NCI-H748 treated with DMSO at 0.1 percent for 48 hours (cell line): ENCODE measurements at places on chromosomes 4 and X.
A peak's percentile ranks its signal among the peaks of the same experiment; 100 is the strongest.

GRCh38 chrX:134622056-134622812 lies 36.0 kb downstream of the PLAC1 start:
- DNase-seq, result no peak

DNA sequence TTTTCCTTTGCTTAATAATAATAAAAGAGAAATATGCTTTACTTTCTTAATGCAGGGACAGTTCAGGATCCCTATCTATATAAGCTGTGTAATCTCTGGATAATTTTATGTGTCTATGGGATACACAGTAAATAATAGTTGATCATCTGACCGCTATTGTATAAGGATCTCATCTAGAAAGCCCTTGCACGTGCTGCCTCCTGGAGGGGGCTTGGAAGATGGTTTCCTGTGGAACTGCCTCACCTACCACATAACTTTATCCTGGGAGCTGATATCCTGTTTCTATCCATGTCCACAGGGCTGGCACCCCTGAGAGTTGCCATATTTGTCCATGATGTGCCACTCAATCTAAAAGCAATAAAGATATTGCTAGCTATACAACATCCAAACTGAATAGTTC lies 139.3 kb upstream of the FRMPD4 start:
- no peak for DNase-seq

DNA sequence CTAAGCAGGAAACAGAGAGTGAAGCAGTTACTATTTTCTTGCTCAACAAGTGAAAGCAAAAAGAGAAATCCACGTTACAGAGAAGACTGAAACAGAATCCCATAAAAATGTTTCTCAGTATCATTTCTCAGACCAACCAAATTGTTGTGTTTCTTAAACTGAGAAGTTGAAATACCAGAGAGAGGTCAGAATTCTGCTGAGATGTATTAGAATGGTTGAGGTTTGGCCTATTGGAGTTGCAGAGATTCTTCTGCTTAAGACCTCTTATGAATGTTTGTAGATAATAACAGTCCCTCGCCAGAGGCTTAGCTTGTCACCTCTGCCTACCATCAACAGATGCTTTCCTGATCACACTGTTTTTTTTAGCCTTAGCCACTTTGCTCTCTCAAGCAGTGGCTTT lies 481.4 kb downstream of the TRIML1 start:
- DNase-seq, result no peak

DNA sequence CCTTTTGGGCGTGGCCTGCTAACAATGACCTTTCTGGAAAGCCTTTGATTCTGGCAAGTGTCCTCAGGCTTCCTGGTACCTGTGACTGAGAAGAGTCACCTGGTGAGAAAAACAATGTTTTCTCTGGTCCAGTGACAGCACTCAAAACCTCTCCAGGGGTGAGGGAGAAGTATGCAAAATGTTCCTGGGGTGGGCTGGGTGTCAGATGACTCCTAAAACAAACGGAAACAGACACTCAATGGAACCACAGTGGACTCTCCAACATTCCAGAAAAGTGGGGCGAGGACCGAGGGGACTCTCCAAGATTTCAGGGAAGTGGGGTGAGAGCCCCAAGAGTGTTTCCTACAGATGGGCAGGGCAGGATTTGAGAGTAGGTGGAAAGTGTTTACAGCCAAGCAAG lies 69.5 kb downstream of the ANAPC4 start:
- no peak for DNase-seq

DNA sequence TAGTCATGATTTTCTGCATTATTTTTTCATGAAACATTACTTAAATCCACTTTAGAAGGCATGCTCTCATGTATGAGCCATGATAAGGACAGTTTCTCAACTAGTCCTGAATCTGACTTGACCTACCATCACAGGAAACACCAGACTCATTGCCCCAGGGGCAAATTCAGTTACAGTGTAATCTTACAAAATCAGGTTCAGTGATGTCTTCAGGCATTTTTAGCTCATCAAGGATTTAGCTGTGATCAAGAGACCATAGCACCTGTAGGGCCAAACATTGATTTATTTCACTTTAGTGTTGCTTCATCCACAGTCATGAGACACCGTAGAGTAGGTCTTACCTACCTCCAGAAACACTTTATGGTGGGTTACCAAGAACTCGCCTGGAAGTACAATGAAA lies 3.1 kb upstream of the TASL start:
- no peak for DNase-seq

GRCh38 chr4:2350982-2351381 lies 67.5 kb downstream of the ZFYVE28 start:
- DNase-seq, result no peak

GRCh38 chrX:16215660-16216059 lies 48.4 kb downstream of the MAGEB17 start:
- DNase-seq, result no peak

DNA sequence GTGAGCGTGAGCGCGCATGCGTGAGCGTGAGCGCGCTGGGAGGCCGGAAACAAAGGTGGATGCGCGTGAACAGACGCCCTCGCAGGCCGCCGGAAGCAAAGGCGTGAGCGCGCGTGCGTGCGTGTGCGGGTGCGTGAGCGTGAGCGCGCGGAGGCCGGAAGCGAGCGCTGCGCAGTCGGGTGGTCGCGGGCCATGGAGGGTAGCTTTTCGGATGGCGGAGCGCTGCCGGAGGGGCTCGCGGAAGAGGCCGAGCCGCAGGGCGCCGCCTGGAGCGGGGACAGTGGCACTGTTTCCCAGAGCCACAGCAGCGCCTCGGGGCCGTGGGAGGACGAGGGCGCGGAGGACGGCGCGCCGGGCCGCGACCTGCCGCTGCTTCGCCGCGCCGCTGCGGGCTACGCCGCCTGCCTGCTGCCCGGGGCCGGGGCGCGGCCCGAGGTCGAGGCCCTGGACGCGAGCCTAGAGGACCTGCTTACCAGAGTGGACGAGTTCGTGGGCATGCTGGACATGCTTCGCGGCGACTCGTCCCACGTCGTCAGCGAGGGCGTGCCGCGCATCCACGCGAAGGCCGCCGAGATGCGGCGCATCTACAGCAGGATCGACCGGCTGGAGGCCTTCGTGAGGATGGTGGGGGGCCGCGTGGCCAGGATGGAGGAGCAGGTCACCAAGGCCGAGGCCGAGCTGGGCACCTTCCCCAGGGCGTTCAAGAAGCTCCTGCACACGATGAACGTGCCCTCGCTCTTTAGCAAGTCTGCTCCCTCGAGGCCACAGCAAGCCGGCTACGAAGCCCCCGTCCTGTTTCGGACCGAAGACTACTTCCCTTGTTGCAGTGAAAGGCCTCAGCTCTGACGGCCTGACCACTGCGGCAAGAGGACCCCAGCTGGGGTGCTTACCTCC lies at the start of gene BLOC1S4:
TSS of gene BLOC1S4 (plus strand) at position 157 of the 894 bp plus-strand sequence. CDS start at position 193, 36 bp downstream.
- DNase-seq, result peak; percentile 52

- no peak for DNase-seq
Observed at GRCh38 chr4:12041828-12042227, 613.1 kb upstream of the HS3ST1 start.

DNA sequence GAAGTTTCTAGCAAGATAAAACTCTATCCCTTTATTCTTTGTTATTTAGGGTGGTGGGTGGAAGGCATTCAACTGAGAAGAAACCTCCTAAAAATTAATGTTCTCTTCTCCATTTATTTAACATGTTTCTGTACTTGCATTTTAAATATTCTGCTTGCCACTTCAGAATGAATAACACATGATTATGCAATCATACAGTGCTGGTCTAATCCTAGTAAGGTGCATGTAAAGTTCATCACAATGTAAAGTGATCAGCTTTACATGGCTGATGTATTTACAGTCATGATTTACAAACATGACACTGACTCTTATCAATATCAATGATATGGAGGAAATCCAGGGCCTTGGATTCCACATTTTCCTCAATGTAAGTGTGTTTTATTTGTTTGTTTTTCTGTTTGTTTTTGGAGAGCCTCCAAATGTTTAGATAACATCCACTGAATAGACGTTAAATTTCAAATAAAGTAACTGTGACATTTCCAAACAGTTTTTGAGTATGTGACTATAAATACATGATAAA lies 342.1 kb upstream of the CTSO start:
- no peak for DNase-seq

DNA sequence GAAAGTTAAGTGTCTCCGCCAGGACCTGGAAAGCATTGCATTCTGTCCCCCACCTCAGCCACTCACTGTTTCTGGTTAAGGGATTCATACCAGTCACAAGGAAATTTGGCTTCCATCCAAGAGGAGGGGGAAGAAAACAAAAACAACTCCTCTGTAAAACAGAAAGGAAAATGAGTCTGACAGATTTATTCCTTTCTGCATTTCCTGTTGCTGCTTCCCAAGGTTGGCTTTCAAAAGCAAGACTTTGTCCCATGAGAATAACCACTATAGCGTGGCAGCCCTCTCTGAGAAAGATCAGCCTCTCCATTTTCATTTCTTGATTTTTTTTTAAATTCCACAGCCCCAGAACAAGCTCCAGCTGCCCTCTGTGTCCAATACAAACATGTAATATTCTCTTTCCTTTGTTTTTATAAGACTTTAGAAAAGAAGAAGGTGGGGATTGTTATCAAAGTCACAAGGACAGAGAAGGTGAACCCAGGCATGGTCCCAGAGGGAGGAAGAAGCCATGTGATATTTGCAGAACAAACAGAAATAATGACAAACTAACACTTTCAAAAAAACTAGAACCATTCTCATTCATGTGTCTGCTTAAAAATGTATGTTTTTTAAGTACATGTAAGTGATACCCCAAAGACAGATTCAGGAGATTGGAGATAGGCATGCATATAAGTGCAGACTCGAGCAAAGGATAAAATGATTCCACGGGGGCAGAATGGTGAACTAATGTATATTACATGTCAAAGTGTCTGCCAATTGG lies 90.7 kb upstream of the DCLK2 start:
- DNase-seq, result no peak

DNA sequence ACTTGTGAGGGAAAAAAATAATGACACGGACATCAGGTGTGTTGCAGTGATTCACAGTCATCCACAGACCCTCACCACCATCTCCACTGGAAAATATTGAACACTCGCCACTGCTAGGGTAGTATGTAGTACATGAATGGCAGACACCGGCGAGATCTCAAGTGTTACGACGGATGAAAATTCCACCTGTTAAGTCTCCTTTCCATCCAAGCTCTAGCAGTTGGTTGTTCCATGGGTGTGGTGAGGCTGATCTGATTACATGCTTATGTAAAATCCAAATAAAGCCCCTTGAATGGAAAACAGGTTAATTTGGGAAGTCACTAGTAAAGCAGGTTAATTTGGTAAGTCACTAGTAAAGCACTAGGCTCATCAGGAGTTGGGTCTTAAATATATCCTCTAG lies 1.1 kb upstream of the ARMCX4 start:
- peak; percentile 1 for DNase-seq

GRCh38 chr4:30399476-30399875 lies 320.7 kb upstream of the PCDH7 start:
- no peak for DNase-seq

- DNase-seq, result no peak
Observed at GRCh38 chr4:177225605-177226004, 84.1 kb upstream of the NEIL3 start.

DNA sequence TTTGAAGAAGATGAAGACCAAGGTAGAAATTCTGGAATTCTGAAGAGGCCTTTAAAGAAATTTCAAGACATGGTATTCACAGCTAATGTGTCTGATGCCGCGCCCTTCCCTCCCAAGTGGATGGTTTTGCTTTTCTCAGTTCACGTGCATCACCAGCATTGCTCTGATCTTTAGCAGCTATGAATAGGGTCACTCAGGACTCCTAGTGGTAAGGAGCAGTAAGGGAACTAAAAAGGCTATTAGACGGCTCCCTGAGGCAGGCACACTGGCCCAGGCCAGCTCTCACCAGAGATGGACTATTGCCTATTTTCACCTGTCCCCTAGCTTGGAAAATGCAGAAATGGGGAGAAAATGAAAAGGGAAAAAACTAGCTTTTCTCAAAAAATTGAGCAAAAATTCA lies 447.5 kb upstream of the RASGEF1B start:
- no peak for DNase-seq

DNA sequence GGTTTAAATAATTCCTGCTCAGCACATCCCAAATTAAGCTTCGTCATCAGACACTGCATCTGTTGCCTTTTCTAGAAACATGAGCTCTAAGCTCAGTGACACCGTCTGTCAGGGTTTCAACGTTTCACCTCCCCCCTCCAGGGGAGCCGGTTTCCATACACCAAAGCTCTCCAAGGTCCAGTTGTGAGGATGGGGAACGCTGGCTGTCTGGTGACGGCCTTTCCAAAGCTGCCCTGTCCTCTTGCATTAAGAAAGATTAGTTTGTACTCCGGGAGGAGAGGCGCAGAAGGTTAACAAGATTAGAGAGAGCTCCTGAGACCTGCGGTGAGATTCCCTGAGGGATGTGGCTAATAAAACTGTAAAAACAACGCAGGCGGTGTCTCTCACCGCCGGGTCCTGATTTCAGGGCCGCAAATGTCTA lies 43.2 kb downstream of the ASMT start:
- DNase-seq, result no peak

GRCh38 chr4:4507403-4507802 lies 34.4 kb downstream of the STX18 start:
- DNase-seq, result no peak

DNA sequence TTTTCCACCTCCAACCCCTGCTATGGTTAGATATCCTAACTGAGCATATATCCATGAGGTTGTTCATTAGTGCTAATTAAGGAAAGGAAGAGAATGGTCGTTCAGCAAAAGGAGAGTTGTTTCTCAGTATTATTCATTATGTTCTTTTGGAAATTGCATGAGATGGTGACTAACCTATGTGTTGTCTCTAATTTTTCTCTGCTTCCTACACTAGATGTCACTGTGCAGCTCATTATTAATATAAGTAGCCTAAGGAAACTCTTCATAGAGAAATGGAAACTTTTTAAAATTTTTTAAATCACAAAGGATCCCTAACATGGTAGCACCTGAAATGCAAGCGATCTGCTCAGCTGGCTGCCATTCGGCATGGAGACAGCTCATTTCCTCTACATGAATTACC lies 67.7 kb upstream of the FAM9A start:
- DNase-seq, result no peak

DNA sequence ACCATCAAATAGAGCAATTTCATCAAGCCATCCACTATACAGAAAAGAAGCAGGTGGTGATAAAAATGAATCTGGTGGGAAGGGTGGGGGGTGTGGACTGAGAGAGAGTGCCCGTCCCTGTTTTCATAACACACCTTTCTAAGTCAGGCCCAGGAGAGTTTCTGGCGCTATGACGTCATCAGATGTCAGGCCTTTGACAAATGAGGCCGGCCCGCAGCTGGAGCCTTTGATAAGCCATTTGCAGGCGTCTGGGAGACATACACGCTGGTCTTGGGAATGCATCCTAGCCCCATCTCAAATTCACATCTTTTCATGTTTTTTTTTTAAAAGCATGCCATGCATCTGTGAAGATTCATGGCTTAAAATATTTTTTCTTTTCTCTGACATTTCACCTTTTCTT lies 404.5 kb downstream of the BCOR start:
- DNase-seq, result no peak
